ENCODE measurements at places on chromosomes 1 and 21. TPM values are rescaled to one million over a fixed set of nuclear protein-coding genes. Genes with fewer than 3 reads are reported as not detected.

DNA sequence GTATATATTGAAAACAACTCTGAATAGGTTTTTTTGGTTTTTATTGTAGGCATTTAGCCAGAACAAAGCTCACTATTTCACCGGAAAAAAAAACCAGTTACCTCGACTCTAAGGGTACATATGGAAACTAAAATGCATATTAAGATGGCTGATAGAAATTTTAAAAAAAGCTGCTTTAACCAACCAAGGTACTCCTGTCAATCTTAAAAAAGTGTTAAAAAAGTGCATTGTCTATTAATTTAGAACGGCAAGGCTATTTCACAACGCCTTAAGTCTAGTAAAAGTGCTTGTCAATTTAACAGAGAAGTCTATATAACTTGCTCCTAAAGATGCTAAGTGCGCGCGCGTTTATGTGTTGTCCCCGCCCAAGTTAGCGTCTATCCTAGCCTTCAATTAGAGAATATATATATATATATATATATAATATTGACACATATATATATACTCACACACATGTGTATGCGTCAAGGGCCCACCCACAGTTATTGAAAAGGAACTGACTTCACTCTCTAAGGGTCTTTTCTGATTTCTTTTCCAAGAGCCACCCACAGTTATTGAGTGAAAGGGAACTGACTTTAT lies 934 bp downstream of the ASPM start:
- peak overlapping the region; percentile 96 for H3K27ac ChIP-seq
- no peak for DNase-seq
- H3K4me1 ChIP-seq: peaks cover 42% of the 10 kb centered on the region

Gene BMP8A
- not detected for total RNA-seq

DNA sequence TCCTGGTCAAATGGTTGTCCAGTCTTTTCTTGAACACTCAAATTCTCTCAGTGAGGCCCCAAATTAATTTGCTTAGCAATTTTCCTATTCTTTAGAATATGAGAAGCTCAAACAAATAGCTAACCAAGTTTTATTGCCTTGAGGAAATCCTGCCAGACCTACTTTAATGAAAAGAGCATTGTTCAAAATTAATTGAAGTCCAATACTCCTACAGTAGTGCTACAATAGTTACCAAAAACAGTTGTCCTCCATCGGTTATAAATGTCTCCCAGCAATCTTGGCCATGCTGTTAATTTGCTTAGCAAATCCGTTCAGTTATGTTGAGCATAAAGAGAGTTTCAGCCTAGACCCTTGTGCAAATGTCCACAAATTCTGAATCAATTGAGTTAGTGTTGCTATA lies 112.9 kb downstream of the MAB21L3 start:
- no peak for DNase-seq
- peaks cover 2% of the 10 kb centered on the region for H3K27me3 ChIP-seq
- H3K27ac ChIP-seq: no peak overlapping the region
- H3K36me3 ChIP-seq: no peaks in the 10 kb centered on the region
- no peak overlapping the region for H3K4me3 ChIP-seq

DNA sequence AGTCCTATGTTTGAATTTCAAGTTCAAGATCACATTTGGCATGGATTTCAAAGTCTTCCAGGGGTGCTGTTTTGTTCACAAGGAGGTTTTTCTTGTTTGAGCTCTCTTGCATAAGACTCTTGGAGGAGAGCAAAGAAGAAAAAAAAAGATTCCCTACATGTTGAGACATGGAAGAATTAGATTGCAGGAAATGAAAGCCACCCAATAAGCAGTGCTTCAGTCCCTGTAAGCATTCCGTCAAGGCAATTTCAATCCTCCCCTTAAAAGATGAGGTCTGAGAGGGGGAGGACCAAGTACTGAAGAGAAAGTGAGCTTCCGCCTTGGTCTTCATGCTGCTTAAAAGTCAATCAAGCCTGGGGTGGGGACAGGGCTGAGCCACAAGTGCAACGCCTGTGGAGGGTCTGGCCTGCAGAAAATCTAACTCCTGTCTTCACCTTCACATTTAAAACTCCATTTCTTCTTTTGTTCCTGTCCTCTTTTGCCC lies 50.2 kb downstream of the LPAR3 start:
- H3K27me3 ChIP-seq: peaks cover 2% of the 10 kb centered on the region
- H3K36me3 ChIP-seq: no peaks in the 10 kb centered on the region
- DNase-seq: no peak
- no peak overlapping the region for H3K4me3 ChIP-seq
- H3K4me1 ChIP-seq: peaks cover 11% of the 10 kb centered on the region

GRCh38 chr21:33046455-33046854 lies 20.7 kb downstream of the OLIG2 start:
- H3K4me3 ChIP-seq: no peak overlapping the region
- H3K27ac ChIP-seq: no peak overlapping the region
- H3K27me3 ChIP-seq: peaks cover 42% of the 10 kb centered on the region
- DNase-seq: no peak
- H3K4me1 ChIP-seq: peaks cover 2% of the 10 kb centered on the region
- H3K36me3 ChIP-seq: no peaks in the 10 kb centered on the region

Gene ROR1
- not detected for total RNA-seq

All from activated CD4-positive, alpha-beta memory T cell treated with anti-CD3 and anti-CD28 coated beads, Interleukin-2, amount 10 ng/mL, durations not matched to agents 7 days and 5 days (primary cell).